NCI-H1436 (cell line): ENCODE measurements at places on chromosomes 6 and 20.

DNA sequence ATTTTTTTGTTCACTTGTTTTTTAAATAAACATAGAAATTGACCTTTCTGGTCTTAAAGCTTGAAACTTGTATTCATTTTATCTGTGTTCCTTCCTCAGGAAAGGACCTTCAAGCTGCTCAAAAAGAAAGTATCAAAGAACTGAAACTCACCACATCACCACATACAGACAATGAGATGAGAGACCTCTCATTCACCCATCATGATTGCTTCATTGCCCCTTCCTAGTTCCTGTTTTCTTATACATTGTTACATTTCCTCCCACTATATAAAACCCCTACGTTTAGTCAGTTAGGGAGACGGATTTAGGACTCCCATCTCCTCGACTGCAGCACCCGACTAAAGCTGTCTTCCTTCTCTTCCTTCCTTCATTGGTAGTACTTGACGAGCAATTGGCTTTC, 180.5 kb upstream of the OPRM1 start:
- no peak for DNase-seq

DNA sequence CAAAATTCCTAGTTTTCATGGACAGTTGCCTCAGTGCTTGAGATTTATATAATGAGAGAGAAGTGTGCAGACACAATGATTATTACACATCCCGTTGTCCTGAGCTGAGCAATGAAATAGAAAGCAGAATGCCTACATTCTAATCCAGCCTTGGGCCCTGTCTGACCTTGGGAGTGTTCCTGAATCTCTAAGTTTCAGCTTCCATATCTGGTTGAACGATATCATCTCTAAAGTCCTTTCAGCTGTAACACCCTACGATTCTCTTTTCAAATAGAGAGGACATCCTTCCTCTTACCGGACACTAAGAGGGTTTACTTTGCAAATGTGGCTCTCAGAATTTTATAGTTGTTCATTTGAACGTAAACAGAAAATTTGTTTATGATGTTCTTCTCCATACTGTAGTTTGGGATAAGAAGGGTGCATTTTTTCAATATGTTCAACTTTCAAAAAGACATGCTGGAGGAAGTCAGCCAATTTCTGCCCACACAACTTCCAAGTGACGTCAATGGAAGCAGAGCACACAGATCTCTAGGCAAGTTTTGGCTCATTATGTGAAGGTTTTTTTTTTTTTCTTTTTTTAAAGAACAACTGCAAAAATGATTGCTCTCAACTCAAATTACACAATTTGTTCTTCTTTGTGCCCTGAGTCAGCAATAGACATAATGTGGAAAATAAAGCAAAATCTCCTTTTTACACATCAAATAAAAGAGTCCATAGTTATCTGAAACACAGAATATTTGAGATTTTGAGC, 50.4 kb downstream of the PDE7B start:
- DNase-seq, result no peak

GRCh38 chr6:157314705-157315321, 8.5 kb downstream of the TMEM242 start:
- no peak for DNase-seq

DNA sequence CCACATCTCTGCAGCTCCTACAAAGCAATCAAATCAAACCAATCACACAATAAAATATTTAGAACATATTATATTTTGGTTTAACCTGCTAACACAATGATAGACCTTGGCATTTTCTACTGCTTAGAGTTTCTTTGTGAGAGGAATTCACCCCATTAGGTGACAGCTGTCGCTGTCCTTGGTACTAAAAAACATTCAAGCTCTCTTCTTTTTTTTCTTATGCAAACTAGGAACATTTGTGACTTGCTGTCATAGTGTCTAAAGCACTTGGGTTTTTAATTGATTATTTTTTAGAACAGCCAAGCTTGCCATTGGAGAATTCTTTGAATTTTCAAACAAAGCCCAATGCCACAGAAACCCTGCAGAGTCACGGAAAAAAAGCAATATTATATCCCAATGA, 46.4 kb downstream of the CNR1 start:
- no peak for DNase-seq

GRCh38 chr6:67717281-67717680, 917.8 kb upstream of the ADGRB3 start:
- DNase-seq, result no peak

DNA sequence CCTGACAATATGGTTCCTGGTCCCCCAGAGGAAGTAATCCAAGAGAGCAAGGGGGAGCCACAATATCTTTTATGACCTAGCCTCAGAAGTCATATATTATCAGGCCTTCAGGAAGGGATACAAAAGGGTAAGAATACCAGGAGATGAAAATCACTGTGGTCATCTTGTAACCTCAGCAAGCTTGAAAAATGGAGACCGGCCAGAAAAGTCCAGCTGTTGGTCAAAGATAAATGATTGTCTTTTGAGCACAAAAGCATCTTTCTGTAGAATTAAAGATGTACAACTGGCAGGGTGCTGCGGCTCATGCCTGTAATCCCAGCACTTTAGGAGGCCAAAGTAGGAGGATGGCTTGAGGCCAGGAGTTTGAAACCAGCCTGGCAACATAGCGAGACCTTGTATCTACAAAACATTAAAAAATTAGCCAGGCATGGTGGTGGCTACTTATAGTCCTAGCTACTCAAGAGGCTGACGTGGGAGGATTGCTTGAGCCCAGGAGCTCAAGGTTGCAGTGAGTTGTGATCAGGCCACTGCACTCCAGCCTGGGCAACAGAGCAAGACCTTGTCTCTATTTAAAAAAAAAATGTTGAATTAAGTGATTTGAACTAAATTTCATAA, 118.0 kb upstream of the MARCKS start:
- DNase-seq, result no peak

DNA sequence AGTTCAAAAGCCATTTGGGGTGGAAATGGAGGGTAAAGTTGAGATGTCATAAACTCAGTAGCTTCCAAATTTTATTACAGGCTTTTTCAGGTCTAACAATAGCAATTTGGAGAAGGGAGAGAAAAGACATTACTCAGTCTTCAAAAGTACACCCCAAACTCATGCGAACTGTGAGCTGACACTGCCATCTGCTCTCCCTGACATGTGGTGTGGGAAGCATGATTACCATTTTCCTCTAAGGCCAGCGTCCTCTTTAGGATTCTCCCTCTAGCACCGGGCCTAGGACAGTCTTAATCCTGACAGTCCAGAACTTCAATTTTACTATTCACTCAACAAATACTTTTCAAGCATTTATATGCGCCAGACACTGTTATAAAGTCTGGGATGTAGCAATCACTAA, 536.0 kb upstream of the JARID2 start:
- DNase-seq, result no peak

GRCh38 chr20:16040742-16041141, 532.5 kb downstream of the KIF16B start:
- no peak for DNase-seq

- DNase-seq, result no peak
Measured at GRCh38 chr20:58212636-58213035, 15.8 kb downstream of the ANKRD60 start.
